Foreskin melanocyte (primary cell): ENCODE measurements at places on chromosomes 6 and 20.

- peak; percentile 21 for DNase-seq
Observed at GRCh38 chr20:41411391-41411847, 44.8 kb upstream of the EMILIN3 start.

DNA sequence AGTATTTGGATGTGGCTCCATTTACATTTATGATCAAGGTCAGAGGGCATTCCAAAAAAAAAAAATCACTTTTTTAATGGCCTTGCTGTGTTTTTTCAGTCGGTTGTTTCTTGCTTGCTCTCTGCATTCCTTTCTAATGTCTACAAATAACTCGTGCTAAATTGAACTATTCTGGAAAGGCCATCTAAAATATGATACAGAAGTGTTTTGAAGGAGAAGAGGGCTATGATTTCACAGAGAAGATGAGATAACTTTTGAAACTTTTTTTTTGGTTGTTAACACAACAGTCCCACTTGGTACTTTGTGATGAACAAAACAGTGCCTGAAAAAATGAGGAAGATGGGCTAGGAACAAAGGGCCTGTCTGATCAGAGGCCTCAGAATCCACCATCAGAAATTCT, 156.1 kb upstream of the SMLR1 start:
- no peak for DNase-seq

GRCh38 chr6:161023316-161023715, 31.7 kb downstream of the MAP3K4 start:
- DNase-seq: no peak

GRCh38 chr20:50652702-50653294, 38.5 kb downstream of the RIPOR3 start:
- no peak for DNase-seq

DNA sequence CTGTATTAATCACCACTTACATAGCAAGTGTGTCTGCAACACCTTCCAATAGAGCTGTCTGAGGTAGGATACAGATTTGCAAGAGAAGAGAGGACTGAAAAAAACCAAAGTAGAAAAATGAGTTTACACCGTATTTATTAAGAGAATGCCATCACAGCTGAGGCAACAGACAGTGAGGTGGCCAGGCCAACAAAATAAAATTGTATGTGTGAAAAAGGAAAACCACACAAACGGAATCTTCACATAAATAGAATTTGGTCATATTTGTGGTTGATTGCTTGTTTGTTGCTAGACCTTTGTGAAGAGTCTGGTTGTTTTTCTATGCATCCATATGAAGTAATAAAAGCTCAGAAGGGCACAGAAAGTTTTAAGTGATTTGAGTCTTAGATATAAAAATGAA, 157.8 kb upstream of the TSHZ2 start:
- DNase-seq: no peak
